ENCODE measurements at places on chromosomes 7 and 10.

GRCh38 chr10:130048081-130048480, 62.5 kb downstream of the C10orf143 start:
- no peak for DNase-seq

DNA sequence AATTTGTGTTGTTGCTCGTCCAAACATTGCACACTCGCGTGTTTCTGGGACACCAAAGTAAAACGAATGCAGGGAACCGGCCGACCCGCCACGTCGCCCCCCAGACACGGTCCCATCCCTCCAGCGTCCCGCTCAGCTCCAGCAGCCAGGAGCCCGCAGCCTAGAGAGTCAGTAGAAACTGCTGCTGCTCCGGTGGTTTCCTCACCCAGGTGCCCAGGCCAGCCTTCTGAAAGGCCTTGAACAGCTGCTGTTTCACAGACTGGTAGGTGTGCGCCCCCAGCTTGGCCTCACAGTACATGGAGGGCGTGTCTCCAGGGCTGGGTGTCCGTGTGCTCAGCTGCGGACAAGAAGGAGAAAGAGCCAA, 126.8 kb downstream of the WDR37 start:
- no peak for DNase-seq

- no peak for DNase-seq
These were observed 54.1 kb upstream of the MET start for GRCh38 chr7:116617878-116618277.

DNA sequence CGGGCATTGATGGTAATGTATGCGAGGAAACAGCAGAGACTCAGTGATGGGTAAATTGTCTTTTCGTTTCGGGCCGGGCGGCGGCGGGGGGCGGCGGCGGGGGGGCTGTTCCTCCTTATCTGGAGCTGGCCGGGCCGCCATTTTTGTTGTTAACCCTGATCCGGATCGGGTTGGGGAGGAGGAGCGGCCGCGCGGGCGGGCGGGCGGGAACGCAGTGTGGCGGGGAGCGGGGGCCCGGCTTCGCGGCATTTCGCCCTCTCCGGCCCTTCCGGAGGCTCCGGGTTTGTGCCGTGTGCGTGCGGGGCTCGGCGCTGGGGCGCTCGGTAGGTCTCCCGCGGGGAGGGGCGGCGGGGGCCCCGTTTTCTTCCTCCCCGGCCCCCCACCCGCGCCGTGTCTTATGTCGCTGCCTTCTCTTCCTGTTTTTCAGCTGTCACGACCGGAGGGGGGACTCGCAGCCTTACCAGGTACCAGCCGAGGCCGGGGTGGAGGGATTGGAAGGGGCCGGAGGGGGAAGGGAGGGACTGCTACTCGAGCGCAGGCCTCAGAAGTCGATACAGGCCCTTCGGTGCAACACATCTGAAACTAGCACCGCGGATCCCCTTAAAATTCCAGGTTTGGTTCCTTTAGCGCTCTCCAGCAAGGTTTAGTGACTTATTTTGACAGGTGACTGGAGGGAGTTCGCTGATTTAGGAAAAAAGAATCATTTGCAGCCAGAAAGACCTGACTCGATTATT, 820 bp downstream of the WAC start:
- peak; percentile 60 for DNase-seq

DNA sequence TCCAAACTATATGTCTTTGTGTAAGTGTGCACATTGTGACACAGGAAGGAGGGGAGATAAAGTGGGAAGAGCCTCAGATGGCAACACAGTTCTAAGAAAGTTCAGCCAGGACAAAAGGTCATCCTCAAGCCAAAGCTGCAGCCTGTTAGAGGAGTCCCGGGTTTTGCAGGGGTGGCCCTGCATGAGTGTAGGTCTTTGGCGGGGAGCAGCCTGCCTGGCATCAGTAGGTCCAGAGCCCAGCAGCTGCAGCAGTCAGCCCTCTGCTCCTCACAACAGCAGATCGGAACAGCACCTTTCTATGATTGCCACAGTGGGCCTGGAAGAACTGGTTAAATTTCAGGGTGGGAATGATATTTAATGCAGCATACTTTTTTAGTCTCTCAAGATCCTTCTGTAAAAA, 13.5 kb upstream of the VDAC2 start:
- DNase-seq, result no peak

DNA sequence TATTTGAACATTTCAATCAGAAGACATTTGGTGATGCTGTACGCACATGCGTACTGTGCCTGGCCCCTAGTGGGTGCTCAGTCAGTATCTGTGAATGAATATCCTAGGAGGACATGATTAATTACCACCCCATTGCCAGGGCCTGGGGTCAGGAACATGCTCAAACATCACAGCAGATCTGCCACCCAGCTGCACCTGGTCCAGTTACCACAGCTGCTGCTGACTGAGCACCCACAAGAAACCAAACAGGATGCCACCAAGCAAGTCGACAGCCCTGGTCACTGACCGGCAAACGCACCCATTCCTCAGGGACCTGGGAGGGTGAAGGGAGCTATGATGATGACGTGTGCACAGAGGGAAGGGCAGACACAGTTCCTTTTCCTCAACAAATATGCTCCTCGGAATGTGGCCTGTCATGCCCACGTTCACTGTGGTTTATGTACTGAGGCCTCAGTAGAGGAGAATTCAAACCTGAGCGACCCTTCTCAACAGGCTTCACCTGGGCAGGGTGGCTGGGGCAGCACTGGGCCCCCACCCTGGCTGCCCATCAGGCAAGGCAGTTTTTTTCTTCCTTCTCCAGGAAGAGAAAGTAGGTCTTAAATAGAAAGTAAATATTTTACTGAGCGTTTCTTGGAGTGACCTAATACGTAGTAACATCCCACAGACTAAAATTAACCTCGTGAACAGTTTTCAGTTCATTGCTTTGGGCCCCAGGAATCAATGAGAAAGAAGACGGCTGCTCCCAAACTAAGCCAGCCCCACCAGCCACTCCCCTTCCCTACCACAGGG, 13.4 kb downstream of the CTBP2 start:
- no peak for DNase-seq

DNA sequence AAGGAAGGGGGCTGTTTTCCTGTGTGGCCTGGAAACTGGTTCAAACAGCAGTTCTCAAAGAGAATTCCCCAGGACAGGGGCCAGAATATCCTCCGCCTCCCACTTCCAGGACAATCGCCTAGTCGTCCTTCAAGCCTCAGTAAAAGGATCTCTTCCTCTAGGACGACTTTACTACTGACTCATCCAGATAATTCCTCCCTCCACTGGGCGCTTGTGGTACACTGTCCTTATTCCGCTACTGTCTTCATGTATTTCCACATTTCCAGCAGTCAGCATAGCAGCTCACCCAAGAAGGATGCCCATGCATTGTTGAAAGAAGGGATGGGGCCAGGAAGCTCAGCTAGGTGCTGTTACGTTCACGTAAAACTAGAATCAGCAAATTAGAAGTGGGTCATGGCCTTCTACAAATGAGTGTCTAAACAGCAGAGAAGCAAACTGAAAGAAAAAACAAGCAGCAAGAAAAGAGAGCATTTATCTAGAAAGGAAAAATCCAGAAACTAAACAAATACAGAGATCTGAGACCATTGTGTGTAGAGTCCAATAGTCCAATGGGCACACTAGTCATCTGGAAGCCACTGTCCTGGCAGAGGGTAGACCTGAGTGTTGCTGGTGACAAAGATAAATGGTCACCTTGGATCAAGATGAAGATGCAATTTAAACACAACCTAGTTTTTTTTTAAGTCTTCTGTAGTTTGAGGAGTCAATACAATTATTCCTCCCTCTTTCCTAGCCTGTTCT, 26.3 kb downstream of the CLRN3 start:
- DNase-seq, result no peak

DNA sequence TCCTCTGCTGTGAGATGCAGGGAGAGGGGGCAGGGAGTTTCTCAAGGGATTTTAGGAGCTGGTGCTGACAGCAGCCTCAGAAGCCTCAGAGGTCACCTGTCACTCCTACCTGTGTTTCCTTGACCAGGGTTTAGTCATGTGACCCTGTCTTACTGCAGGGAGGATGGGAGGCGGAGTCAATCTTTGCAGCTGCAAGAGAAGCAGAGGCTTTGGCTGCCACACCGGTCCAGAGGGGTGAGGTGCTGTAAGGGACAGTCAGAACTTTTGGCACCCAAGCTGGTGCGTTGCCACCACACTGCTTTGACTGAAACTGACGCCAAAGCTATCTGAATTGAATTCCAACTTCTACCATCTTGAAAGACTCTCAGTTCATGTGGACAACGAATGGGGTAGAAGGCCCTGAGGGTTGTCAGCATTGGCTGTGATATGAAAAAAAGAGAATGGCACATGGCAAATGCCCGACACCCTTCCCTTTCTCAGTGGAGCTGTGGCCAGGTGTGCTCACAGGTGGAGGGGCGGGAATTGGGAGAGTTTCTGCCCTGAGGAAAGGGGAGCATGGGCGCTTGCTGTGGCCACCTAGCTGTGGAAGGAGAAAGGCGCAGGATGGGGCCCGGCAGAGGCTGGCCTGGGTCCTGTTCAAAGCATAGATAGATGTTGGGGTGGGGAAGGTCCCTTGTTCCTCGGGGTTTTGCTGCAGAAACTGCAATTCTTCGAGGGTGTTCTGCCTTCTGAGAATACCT, 69.3 kb downstream of the ARHGAP22 start:
- DNase-seq, result no peak

DNA sequence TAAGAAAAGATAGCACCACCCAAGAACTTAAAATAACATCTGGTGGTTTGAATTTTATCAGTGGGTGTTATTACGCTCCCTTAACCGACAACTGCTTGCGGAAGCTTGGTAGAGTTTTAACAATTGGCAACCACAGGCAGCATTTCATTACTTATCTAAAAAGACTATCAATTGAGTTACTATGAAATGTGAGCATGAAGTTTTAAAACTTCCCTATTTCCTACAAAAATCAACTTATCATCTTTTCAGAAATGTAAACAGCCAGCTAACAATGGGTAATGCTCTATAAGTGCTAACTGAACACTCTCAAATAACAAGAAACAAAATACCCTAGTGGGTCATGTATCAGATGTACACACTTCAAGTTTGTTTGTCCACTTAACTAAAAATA, 68.8 kb downstream of the OSBPL3 start:
- DNase-seq, result no peak

DNA sequence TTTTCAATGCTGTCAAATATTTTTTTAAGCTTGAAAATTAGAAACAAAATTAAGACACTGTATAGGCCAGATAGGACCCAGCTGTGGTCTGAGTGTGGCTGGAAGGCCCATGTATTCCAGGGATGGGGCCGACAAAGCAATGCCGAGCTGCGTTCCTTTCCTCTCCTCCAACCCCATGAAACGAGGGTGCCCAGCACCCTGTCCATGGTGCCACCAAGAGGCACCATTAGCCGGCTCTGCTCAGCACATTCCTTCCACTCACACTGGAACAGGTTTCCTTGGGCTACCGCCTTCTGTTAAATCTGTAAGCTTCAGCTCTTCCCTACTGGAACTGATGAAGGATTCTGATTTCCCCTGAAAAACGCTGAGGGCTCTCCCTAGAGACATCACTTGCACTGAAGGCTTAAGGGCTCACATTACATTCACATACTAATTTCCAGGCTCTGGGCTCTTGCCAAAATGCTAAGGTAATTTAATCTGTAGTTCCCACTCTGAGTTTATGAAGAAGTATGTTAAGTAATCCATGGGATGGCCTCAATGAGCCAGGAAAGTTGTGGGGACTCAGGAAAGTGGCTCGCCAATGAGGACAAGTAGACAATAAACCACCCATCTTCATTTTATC, 73.7 kb upstream of the CAMK2B start:
- no peak for DNase-seq

All from tibial nerve (tissue), 4 donors.